ENCODE measurements at places on chromosomes 5 and 9.
A peak's percentile ranks its signal among the peaks of the same experiment; 100 is the strongest.

GRCh38 chr5:133873449-133873848, 95.0 kb downstream of the C5orf15 start:
- no peak for DNase-seq

DNA sequence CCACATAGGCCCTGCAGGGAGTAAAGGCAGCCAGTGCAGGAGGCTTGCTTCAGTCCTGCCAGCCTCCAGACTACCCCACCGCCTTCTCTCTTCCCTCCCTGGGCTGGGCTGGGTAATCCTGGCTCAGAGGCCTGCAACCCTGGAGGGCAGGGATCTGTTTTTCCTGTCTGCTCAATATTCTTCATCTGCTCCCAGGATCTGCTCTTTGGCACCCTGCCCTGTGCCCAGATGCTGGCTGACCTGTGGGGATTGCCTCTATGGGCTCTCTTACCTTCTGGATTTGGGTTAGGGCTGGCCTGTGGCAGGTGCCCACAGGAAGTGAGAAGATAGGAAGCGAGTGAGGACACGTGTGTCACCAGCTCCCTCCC, 7.3 kb upstream of the ANGPTL2 start:
- DNase-seq = no peak

DNA sequence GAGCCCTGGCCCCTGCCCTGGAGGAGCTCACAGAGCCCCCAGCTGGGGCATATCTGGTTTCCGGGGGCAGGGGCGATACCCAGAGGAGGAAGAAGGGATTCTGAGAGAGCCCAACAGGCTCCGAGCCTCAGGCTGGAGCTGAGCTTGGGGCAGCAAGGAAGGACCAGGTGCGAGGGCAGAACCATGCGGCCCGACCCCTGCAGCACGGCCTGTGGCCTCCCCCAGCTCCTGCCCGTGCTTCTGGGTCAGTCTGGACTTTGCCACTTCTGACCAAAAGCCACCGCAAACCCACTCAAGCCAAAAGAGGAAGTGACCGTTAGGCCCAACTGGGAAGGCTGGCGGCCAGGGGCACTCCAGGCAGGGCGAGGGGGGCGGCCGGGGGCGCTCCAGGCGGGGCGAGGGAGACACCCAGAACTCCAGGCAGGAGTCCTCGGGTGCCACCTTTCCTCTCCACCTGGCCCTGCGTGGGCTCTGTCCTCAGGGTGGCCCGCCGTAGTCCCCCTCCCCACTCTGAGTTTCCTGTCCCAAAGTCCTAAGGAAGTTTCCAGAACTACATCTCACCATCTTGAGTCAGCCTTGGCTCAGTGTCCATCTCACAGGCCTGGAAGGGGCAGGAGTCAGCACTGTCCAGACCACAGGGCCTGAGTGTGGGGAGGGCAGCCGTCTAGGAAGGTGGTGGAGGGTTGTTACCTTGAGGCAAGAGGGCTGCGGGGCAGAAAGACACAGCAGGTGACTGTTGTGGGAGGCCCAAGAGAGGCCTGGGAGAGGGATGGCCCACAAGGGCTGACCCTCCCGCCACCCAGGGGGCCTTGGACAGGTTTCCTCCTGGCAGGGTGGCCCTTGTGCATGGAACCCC, 946 bp upstream of the LTC4S start:
- no peak for DNase-seq

DNA sequence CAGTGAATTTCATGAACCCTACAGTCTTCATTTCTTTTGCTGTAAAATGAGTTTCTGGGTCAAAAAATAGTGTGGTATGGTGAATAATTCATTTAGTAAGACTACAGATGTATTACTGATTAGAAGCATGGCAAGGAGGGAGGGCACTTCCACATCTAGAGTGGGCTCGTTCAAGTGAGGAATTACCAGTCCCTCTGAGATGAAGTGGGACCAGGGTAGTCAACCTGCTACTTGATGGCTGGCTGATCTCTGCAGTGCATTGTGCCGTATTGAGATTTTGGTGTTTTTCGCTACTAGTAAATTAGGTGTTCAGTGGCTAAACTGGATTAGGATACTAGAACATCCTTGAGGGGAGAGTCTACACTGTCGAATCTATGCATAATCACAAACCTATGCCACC, 10.8 kb downstream of the CDC37L1 start:
- DNase-seq = no peak

- peak; percentile 10 for DNase-seq
Measured at GRCh38 chr5:16618138-16618897, 1.5 kb upstream of the RETREG1 start.

DNA sequence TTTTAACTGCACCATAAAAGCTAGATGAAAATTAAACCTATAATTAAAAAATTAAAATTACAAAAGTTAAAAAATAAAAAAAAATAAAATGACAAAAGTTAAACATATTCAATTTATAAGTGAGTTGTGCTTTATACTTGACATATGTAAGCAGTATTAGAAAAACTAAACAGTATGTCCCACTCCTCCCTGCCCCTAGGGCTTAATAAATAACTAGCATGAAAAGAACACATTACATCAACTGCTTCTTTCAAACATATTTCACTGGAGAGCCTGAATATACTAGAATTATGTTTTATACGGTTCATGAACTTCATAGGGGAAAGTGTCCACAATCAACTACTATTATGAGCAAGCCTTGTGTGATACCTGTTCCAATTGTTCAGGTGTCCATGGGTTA, 47.6 kb downstream of the ECPAS start:
- DNase-seq = no peak

- no peak for DNase-seq
Measured at GRCh38 chr5:95701074-95701473, 18.3 kb upstream of the SPATA9 start.

- no peak for DNase-seq
Measured at GRCh38 chr9:89446961-89447310, 51.0 kb downstream of the SEMA4D start.

GRCh38 chr5:112951124-112951702, 25.4 kb upstream of the DCP2 start:
- DNase-seq = no peak

DNA sequence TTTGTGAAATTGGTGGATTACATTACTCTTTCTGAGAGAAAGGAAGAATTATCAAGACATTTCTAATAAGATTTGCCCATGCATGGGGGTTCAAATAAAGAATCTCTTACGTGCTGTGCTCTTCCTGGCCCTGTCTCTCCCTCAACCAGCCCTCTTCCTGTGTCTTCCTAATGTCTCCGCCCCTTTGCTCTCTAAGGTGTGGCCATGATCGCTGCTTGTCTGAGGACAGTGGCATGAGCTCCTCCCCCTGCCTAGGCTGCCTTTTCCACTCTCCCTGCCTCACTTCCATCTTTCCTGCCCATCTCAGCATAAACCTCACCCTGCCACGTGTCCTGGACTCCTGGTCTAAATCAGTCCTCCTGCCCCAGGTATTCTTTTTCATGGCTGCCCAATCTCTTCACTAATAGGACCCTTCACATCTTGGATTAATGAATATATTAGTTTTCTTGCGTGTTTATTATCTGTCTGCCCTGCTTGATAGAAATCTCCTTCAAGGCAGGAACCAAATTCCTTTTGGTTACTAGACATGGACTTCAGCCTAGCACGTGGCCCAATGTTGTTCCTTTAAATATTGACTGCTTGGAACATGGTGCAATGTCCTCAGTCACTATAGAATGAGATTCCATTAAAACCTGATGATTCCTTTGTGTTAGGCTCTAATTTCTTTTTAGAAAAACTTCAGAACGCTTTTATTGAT, 122.3 kb downstream of the MTRR start:
- DNase-seq = no peak

GRCh38 chr9:91865041-91865440, 85.0 kb downstream of the ROR2 start:
- no peak for DNase-seq

- DNase-seq = peak; percentile 12
Measured at GRCh38 chr5:109852371-109853155, 162.8 kb downstream of the MAN2A1 start.

DNA sequence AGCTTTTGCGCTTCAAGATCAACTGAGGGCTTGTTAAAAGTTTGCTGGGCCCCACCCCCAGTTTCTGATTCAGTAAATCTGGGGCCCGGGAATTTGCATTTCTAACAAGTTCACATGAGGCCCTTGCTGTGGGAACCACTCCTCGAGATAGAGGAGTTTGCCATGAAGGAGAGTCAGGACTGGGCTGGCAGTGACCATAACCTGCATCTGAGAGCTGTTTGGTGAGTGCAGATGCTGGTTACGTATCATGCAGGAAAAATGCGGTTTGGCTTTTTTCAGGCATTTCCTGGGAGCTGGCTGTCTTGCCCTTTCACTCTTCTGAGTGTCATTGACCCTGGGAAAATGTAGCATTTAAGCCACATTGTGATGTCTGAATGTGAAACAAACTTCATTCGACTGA, 9.4 kb upstream of the ANGPTL2 start:
- DNase-seq = no peak

DNA sequence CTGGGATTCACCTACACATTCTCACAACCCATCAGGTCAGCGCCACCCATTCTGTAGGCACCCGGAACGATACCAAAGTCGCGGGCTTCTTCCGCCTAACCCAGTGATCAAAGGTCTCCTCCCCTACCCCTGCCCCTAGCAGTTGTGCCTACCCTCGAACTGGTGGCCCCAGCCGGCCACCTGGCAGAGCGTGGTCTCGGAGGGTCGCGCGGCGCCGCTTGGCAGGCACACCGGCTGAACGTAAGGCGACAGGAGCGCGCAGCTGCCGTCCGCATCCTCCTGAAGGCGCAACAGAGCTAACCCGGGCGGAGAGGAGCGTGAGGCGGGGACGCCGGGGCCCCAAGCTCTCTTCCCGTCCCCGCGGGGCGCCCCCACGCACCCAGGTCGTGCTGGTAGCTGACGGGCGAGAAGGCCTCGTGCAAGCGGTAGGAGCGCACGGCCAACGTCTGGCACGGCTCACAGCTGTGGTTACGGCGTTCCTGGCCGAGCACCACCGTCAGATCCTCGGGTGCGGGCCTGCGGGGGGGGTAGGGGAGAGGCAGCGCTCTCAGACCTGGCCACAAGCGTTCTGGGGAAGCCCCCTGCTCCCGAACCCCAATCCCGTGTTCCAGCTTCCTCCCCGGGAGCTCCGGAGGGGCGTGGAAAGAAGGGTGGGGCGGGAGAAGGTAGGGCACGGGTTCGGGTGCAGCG, 2.8 kb upstream of the PFN3 start:
- DNase-seq = peak; percentile 74

DNA sequence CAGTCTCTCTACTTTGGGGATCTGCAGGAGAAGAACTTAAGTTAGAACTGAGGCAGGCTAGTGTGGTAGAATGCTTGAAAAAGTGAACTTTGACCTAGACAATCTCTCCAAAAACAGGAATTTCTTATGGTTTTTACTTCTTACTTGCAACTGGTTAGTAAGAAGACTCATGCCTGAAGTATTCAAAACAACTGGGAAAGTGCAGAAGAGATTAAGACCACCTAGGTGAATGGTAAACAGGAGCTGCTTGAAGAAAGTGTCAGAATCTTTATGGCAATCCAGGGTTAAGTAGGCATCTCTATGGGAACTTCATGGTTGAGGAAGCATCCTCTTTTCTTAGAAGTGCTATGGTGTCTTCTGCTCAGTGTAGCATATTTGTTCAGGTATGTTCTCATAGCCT, 428.6 kb upstream of the TLE4 start:
- DNase-seq = no peak

GRCh38 chr9:32606811-32607210, 28.7 kb downstream of the TAF1L start:
- no peak for DNase-seq

DNA sequence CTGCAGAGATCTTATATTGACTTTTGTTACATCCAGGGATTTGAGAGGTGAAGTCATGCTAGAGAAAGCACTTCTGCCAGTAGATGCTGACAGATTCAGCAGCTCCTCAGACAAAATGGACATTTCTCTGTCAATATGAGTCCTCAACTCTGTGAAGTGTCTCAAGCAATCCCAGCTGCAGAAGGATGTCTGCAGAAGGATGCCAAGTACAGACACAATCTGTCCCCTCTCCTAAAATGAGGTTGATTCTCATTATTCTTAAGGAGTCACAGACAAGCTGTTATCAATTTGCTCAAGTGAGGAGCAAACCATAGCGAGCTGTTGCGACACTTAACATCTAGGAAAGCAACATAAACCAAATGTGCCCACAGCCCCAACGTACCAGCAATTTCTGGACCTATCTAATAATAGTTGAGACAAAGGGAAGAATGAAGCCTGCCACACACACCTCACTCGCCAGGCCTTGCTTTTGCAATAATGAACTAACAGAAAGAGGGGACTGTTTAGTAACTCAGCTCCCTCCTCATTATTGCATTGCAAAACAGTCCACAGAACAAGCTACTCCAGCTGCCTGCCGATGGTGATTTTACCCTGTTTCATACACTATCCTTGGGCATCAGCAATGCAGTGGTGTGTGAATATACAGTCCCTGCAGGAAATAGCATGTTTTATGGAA, 364.2 kb upstream of the PDE4D start:
- no peak for DNase-seq

- no peak for DNase-seq
Measured at GRCh38 chr5:142587354-142587965, 98.4 kb downstream of the FGF1 start.

GRCh38 chr5:131488463-131488862, 146.6 kb downstream of the RAPGEF6 start:
- no peak for DNase-seq

DNA sequence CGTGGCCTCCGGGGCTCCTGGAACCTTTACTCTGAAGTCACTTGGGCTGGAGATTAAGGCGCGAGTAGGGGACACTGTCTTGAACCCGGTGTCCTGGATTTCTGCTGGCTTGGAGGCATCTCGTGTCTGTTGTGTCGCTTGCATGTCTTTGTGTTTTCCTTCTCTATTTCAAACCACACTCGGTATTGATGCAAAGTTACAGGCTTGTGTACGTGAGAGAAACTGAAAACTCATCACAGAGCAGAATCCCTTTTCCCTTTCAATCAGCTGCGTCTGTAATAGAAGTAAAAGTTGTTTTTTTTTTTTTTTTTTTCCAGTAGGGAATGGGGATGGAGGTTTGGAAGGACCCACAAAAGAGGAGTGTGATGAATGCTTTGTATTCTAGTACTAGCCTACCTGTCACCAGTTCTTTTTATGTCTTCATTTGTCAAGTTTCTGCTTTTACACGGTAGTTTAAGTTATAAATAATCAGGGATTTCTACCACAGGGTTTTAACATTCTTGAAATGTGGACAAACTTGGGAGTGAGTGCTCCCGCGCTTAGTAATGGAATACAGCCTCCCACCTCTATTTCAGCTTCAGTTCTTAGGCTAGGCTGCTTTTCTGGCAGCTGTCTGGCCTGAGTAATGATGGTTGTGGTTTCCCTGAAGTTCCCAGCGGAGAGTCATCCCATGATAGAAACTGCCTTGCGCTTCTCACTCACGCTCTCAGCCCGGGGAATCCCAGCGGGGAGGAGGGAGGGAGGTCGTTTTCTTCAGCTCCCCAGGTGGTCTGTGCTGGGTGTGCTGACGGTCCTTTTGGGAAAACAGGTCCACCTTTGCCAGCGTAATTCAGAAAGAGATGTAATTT, 763 bp downstream of the TJP2 start:
- DNase-seq = peak; percentile 46

Data from mucosa of descending colon (tissue), 3 donors.